ENCODE measurements at places on chromosomes 4 and X.

DNA sequence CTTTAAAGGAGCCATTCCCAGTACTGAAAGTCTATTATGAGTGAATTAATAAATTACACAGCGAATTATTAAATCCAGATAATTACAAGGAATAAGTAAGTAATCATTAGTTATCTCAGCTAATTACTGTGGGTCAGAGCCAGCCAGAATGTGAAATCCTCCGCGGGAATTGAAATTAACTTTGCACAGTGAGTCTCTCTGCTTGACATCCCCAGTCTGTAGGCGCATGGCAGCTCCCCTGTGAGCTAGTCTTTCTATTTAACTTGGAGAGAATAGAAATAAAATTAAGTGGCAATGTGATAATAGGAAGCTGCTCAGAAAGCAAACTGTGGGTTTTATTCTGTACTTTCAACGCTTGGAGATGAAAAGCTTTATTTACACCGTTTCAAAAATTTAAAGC is 7.2 kb downstream of the POU4F2 start:
- no peak for DNase-seq

DNA sequence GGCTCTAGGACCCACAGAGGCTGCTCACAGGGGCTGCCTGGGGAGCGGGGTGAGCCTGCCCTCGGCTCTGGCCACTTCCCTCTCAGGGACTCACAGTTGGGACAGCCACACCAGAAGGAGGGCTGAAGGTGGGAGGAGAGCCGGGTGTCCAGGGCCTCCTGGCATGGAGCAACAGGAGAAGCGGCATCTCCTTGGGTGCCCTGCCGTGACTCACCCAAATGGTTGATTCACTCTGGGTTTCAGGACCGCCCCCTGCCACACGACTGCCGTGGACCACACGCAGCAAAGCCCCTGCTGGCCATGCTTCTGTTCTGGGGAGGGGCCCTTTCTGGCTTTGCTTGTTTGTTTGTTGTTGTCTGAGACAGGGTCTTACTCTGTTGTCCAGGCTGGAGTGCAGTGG is 86.0 kb upstream of the AFAP1 start:
- no peak for DNase-seq

DNA sequence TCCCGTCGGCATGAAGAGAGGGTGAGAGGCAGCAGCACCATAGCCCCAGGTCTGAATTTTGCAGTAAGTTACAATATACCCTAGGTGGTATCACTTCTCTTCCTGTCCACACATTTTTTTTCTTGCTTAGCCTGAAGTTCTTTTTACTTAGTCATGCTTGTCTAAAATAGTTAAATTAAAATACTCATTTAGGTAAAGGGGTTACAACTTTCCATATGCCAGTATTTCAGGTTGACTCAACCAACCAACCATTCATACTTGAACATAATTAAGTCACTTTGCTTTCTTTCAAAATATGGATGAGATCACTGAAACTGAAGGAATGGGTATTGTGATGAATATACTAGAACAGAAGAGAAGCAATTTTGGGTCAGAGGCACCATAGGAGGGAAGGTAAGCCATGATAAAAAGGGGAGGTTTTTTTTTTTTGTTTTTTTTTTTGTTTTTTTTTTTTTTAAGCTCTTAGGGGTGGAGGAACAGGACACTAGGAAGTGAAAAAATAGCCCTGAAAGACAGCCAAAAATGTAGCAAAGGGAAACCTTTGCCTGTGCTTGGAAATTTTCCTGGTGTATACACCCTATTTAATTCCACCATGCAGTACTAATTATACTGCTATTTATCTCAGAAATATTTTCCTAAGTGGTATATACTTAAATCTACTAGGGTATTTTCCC is 41.8 kb downstream of the RPS6KA3 start:
- no peak for DNase-seq

DNA sequence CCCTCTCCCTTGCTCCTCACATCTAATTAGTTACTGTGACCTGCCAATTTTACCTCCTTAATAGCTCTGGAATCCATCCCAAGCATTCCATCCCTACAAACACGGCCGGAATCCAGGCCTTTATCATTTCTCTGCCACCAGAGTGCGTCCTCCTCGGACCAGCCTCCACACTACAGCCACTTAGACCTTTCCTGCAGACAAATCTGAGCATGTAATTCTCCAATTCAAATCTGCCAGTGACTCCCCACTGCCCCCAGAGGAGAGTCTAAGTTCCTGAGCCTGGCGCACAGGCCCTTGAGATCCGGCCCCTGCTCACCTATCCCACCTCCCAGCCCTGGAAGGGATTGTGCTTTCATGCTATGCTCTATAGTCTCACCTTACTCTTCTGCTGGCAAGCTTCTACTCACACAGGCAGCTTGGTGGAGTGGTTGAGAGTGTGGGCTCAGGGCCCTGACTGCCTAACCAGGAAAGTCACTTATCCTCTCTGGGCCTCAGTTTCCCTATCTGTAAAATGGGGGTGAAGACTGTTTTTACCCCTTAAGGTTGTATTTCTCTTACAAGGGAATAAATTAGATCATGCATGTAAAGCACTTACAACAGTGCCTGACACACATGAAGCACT is 31.2 kb downstream of the PJA1 start:
- no peak for DNase-seq

DNA sequence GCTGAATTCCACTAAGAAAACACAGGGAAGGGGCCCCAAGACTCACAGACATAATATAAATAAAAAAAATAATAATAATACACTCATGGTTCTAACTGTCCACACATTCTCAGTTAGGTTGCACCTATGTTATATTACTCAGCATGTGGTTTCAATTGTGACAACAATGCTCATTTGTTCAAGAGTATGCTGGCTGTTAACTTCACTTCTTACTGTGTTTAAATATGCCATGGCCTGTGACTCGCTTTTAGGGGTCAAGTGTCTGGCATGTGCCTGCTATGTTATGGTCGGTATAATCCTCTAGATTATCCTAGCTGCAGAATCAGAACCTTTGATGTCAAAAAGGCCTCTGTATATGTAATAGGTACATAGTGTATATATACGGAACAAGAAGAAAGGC is 324.8 kb upstream of the INTU start:
- no peak for DNase-seq

GRCh38 chrX:7073336-7073735 is 74.2 kb upstream of the STS start:
- no peak for DNase-seq

- peak; percentile 35 for DNase-seq
Observed at GRCh38 chr4:20773144-20773997, 73.1 kb downstream of the PACRGL start.

DNA sequence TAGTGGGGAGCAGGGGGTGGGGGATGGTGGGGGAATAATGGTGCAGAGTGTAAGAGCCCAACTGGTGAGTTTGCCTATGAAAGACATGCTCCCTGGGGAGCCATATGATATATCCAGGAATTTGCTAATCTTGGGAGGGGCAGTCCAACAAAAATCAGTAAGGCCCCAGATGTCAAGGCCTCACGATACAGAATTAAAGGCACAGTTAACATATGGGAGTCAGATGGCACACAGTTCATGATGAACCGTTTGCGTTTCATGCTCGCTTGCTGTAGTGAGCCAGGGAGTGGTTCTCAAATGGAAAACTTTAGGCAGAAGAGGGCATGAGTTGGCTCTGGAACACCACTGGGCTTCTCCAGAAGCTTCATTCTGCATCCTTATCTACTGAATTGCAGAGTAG is 33.9 kb upstream of the VCX2 start:
- no peak for DNase-seq

DNA sequence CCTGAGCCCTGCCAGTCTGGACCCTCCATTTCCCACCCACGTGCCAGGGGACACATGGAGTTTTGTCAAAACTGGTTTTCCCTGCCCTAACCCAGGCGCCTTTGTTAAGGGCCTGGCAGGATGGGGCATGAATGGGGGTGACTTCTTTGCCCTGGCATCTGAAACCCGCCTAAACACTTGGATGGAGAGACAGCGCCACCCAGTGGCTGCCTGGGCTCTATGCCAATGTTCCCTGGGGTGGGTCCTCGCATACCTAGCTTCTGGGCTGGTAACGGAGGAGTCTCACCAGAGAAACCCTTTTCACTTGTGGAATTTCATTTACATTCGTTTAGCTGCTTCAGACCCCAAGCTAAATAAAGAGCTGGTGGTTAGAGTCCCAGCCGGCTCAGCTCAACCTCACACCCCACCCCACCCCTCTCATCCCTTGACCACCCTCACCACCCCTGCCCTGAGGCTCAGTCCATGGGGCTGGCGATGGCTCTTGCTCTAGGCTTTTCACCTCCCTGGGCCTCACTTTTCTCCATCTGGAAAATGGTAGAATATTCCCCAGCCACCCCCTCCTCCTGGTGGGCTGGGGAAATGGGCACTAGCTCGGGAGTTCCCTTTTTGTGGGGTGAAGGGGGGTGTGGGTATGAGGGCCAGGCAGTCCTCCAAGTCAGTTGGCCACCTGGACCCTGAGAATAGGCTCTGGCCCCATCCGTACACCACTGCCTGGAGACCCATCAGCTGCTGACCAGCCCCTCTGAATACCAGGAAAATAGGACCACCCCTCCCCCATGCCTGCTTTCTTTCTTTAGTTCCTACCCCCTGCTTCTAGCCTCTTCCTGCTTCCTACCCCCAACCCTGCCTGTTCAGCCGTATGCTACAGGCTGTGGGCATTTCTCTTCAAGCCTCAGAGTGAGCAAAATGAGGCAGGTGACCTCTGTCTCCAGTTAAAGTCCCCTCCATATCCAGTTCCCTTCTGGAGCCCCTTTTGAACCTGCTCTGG is 57.1 kb upstream of the PJA1 start:
- peak; percentile 46 for DNase-seq

DNA sequence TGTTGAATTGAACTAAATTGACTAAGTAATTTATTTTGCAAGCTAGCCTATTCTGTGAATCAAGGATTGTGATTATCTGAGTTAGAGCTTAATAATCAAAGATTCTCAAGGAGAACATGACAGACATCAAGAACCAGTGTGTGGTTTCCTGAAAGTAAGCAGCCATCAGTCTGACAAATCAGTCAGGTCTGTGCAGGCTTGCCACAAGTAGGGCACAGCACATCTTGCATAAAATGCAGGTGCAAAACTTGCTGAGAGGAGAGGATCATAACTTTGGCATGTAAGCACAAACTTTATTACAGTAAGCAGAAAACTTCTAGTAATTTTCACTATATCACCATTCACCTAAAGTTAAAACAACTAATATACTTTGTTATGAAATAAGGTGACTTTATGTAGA is 22.5 kb downstream of the FAM241A start:
- no peak for DNase-seq

Data from right kidney (tissue), 9 donors.